ENCODE measurements at places on chromosomes 12 and 14. TPM values are rescaled to one million over a fixed set of nuclear protein-coding genes. Genes with fewer than 3 reads are reported as not detected.

DNA sequence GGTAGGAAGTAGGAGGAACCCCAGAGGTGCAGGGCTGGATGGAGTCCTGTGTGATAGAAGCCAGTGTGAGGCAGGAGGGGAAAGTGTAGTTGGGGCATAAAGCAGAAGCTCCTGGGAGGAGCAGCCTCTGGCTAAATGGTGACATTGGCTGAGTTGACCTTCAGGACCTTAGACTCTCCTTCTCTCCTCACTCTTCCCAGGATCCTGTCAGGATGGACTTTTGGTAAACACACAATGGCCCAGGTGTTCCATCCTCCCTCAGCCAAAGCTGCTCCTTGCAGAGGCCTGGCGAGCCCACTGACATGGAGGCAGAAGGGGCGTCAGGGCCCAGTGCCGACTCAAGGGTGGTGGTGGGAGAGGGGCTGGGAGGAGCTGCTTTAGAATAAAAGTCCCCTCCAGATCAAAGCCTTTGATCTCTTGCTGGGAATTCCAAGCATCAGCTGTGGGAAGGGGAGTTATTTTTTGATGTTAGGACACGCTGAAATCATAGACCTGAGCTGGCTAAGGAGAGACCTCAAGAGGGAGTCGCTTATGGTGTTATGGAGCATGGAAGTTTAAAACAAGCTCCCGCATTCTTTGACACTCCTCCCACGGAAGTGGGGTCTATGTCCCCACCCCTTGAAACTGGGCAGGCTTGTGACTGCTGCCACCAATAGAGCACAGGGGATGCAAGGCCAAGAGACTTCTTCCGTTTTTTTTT, 44.1 kb downstream of the SMIM41 start:
- no peak for DNase-seq

DNA sequence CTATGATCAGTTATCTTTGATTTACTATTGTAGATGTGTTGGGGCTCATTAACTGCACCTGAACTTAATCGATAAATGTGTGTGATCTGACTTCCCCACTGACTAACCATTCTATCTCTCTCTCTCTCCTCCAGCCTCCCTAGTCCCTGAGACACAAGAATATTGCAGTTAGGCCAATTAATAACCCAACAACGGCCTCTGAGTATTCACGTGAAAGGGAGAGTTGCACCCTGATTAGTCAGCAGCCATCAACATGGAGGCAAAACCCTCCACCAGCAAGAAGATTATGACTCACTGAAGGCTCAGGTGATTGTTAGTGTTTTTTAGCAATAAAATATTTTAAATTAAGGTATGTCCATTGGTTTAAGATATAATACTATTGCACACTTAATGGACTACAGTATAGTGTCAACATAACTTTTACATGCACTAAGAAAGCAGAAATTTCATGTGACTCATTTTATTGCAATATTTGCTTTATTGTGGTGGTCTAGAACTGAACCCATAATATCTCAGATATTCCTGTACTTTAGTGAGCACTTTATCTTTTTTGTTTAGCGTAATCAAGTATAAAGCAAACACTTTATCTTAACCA, 77.1 kb upstream of the PTGDR start:
- no peak for DNase-seq

GRCh38 chr12:26293612-26294011, 98.2 kb downstream of the SSPN start:
- DNase-seq: no peak

Gene AMN
- total RNA-seq: 4.4 TPM

Gene FBLN5
- total RNA-seq: 46.5 TPM
